ENCODE measurements at places on chromosomes 4 and X.

- DNase-seq = no peak
Observed at GRCh38 chr4:7823416-7823824, 116.2 kb downstream of the AFAP1 start.

DNA sequence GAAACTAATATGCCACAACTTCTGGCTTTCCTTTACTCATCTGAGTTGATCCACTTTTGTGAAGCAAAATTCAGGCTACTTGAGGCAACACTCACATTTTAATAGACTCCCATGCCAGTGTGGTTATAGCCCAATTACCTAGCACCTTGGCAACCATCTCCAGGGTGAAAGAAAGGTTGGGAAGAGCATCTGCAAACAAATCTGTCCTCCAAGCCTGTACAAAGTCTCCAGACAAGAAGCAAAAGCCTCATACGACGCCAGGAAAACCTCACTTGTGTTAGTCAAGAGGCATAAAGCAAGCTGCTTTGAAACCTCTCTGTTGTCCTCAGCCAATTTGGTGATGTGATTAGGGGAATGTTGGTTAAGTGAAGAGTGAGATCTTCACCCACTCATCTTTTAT, 246.6 kb downstream of the THOC2 start:
- no peak for DNase-seq

DNA sequence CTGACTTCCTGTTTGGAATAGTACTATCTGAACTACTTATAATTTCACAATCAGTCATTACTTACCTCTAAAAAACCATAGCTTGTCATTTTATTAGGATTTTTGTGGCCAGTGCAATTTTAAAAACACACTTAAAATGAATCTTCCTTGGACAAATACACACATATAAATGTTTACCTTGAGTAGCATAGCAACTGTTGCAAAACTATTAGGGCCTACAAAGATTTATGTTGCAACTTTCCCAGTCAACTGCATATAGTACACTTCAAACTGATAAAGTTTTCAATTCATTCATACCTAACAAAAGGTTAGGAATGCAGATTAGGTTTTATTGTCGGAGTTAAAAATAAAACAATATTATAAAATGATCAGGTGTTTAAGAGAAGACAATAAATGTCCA, 193.0 kb downstream of the PDGFC start:
- no peak for DNase-seq

DNA sequence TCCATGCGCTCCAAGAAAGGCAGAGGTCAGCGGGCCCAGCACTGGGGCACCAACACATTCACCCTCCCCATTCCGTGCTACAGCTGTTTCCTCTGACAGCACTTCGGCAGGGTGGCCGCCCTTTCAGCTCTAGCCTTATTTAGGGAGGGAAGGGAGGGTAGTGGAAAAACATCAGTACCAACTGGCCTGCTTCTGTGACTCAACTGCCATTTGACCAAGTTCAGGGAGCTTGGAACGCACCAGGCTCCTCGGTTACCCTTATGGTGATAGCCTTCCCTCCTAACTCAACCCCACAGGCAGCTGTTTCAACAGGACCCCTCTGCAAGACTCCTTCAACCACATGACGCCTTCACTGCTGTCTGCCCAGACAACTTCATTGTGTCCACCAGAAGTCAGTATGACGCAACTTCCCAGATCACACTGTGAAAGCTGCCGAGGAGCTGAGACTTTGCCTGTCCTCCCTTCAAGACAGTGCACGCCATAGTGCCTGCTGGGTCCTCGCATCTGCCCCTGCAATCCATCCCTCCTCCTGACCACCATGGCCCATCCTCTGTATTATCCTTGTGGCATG, 132.2 kb downstream of the AFAP1 start:
- no peak for DNase-seq

- DNase-seq = no peak
Observed at GRCh38 chr4:73438582-73439215, 2.7 kb downstream of the AFP start.

DNA sequence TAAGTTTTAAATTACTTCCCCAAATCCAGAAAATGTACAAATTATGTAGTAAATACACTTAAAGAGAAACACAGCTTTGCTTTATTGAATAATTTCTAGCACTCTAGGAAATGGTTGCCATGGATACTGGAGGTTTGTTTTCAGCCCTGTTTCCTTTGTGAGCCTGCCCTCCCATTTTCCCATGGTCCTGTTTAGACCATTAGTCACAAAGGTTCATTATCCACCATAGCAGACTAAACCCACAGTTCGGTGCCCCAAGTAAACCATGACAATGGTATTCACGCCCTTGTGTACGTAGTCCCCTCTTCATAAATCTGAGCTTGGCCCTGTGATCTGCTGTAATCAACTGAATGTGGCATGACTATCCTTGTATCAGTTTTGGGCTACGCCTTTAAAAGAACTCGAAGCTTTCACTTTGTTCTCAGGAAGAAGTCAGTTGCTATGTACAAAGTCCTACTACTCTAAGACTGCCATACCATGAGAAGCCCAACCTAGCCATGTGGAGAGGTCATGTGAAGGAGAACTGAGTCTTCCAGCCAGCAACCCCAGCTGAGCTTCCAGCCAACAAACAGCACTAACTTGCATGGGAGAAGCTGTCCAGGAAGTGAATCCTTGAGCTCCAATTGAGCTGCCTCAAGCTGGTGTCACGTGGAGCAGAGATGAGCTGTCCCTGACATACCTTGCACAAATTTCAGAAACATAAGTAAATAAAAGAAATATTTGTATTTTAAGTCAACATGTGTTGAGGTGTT, 300.4 kb downstream of the LDB2 start:
- no peak for DNase-seq

- no peak for DNase-seq
Observed at GRCh38 chrX:40871385-40872082, 136.2 kb upstream of the MED14 start.

DNA sequence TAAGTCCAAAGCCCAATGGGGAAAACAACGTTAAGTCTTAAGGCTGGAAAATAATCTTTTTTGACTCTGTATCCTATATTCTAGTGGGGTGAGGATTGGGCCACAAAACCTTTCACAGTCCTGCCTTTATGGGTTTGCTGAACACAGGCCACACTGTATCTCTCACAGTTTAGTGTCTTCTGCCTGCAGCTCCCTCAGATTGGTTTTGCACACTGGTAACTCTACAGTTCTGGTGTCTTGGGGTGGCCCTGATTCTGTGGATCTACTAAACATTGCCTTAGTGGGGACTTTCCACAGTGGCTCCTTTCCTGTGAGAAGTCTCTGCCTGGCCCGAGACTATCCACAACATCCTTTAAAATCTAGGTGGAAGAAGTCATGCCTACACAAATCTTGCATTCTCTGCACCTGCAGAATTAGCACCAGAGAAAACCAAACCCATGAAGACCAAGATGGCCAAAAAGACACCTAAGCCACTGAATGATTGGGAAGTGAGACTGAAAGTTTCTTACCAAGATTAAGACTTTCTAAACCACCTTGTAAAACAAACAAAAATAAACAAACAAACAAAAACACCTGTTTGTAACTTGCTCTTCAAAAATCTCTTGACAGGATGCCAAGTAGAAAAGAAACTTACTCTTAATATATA, 150.4 kb upstream of the PCDH10 start:
- no peak for DNase-seq

DNA sequence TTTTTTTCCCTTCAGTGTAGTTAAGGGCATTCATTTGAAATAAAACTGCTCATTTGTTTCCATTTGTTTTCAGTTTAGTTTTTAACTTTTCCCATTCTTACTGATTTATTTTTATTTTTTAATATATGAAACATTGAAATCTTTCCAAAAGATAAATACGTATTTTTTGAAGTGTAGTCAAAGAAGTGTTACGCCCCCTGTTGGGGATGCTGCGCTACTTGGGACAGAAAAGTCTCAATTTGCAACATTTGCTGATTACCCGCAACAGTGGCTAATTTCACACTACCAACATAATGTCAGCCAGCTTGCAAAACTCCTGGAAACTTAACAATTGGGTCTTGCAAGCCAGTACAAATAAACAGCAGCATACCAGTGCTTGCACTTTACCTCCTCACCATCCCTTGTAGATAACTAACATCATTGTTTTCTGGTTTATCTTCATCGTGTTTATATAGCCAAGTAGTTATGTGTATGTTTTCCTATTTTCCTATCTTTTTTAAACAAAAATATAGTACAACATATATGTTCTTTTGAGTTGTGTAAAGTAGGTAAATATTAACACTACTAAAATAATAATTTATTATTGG, 158.6 kb downstream of the STPG2 start:
- DNase-seq = no peak

GRCh38 chrX:112527903-112528302, 151.8 kb downstream of the LHFPL1 start:
- no peak for DNase-seq

- no peak for DNase-seq
Observed at GRCh38 chr4:172978848-172979247, 189.8 kb upstream of the GALNT7 start.

Data from NCI-H1417 (cell line).